ENCODE measurements at places on chromosomes 5 and 9. TPM values are rescaled to one million over a fixed set of nuclear protein-coding genes. Genes with fewer than 3 reads are reported as not detected.

- no peaks in the 10 kb centered on the region for H3K4me1 ChIP-seq
- H3K4me3 ChIP-seq: no peak overlapping the region
- no peak for DNase-seq
- no peak overlapping the region for H3K27ac ChIP-seq
- H3K27me3 ChIP-seq: no peaks in the 10 kb centered on the region
- H3K36me3 ChIP-seq: no peaks in the 10 kb centered on the region
These were observed 359.6 kb upstream of the SMC2 start for GRCh38 chr9:103734471-103734870.

TLR4 gene
- total RNA-seq: 0.48 TPM

TLX3 gene
- total RNA-seq: not detected

THBS4 gene
- total RNA-seq: 0.55 TPM

CD274 gene
- 17.6 TPM for total RNA-seq
